HFF-Myc (cell line): ENCODE measurements at places on chromosomes 7 and 10.

DNA sequence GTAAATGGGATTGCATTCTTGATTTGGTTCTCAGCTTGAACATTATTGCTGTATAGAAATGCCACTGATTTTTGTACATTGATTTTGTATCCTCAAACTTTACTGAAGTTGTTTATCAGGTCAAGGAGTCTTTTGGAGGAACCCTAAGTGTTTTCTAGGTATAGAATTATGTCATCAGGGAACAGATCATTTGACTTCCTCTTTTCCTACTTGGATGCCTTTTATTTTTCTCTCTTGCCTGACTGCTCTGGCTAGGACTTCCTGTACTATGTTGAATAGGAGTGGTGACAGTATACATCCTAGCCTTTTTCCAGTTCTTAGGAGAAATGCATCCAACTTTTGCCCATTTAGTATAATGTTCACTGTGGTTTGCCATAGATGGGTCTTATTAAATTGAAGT lies 48.8 kb downstream of the ANXA8 start:
- DNase-seq: no peak

DNA sequence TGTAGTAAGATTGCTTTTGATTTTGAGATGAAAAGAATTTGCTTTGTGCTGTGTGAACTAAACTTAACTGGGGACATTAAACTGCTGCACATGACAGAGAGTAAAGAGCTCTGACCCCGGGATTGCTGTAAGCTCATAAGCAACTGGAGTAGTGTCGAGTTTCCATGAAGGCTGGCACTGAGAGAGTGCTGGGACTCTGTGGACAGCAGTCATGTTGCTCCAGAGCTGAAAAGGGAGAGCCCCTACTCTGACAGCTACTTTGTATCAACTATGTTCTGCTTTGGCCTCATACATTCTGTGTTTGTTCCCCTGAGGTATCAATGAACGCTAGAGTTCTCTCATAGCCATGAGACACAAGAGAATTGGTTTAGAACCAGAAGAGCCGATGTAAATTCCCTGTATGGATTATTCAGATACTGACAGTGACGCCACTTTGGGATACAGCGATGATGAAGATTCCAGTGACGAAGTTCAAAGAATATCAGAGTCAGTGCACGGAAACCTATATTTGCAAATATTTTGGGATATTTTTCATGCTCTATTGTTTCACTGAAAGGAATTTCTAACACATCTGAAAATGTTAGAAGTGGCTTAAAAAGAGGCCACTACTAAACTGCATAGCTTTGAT lies 185.9 kb upstream of the DKK1 start:
- no peak for DNase-seq

GRCh38 chr10:2124135-2124534 lies 386.8 kb upstream of the ADARB2 start:
- no peak for DNase-seq

DNA sequence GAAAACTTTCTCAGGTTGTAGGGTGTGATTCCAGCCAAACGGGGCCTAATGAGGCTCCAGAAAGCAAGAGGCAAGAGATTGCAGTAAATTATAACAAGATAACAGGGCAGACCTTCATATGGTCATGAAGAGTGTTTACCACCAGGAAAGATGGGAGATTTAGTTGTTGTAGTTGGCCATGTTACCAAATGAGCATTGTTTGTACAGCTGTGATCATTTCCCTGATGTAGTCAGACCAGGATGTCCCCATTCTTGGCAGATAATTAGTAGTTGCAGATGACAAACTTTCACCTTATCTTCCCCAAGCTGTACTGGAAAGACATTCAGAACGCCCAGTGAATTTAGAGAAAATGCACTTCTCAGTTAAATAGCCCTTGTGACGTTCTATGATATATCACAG lies 630.8 kb downstream of the ANKRD7 start:
- DNase-seq: no peak

DNA sequence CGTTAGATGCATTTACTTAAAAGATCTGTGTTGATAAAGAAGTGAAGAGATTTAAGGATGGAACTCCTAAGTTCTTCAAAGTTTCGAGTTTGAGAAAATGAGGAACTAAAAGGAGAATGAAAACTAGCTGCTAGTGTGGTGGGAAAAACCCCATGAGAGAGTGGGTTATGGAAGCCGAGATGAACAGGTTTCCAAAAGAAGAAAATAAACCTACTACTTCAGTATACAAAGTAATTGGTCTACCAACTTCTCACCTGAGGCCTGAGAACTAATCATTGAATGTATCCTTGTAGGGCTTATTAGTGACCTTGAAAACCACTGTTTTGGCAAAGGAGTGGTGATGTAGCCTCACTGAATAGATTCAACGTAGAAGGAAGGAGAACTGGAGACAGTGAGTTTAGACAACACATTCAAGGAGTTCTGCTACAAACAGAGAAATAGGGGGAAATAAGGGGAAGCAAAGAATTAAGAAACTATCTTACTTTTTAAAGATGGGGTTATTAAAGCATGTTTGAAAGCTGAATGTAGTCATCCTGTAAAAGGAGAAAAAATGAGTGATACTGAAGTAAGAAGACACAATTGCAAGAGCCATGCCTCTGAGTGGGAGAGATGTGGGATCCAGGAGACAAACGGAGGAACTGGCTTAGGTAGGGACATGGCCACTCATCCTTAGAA lies 50.8 kb downstream of the CH25H start:
- DNase-seq: no peak

GRCh38 chr10:24009736-24010135 lies 199.2 kb upstream of the KIAA1217 start:
- no peak for DNase-seq

GRCh38 chr7:124013306-124013705 lies 19.6 kb downstream of the TMEM229A start:
- no peak for DNase-seq

DNA sequence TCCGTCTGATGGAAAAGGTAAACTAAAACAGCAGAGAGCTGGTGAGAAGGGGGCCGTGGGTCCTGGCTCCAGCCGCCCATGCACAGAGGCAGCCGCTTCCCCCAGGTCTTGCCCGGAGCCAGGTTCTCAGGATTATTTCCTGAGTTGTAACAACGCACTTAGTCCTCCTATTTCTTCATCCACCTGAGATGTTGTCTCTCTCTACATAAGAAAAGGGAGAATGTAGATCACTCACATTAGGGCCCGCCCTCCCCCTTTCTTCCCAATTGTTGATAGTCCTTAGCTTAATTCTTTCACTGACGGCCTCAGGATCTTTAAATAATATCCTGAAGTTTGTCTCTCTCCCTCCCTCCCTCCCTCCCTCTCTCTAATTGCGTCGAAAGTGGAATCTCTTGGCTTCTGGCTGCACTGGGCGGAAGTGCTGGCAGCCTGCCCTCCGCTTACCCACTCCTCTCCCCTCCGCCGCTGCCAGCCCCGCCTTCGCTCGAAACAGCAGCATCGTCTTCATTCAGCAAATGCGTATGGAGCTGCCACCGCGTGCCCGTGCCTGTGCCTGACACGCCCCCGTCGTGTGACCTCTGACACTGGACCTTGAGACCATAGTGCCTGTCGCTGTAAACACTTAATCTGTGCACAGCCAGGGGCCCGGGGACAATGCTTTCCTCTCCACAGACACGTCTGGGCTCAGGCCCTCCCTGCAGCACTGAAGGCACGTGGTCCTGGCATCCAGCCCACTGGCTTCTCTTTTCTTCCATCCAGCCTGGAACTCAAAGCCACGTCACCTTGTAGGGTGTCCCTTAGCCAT lies 174.5 kb upstream of the PPP2R2D start:
- no peak for DNase-seq

- DNase-seq: peak; percentile 47
Measured at GRCh38 chr7:110943701-110944345, 147.1 kb upstream of the LRRN3 start.

DNA sequence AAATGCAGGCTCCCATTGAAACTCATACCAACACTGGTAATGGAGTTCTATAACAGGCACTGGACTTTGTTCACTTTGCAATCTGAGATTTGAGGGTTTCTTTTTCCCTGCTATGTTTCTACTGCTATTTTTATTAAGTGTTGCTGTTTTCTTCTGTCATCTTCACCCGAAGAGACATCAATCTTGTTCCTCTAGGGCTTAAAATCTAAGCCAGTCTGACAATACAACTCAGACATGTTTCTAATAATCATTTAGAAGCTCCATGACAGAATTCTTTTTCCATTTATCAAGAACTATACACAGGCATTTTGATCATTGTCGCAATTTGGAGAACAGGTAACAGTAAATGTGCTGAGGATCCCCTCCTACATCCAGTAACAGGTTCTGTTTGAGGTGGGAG lies 98.5 kb upstream of the GNAI1 start:
- no peak for DNase-seq

- no peak for DNase-seq
Measured at GRCh38 chr10:114334301-114334700, 70.0 kb downstream of the AFAP1L2 start.

GRCh38 chr10:50422259-50422658 lies 170.9 kb upstream of the ASAH2 start:
- DNase-seq: no peak

DNA sequence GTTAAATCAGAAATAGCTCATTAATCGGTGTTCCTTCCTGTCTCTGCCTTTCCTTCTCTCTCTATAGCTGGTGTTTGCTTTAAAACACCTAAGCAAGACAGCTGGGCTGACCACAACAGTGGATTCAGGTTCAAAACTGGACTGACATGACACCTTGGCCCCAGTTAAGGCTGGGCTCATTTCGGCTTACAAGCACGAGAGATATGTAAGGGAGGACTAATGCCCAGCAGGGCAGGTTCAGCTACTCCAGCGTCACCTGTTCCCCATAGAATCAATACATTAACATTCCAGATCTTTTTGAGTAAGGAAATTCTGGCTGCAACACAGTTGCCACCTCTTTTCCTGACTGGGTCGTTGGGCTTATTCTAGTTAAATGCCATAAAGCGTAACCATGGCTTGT lies 323.0 kb upstream of the AOAH start:
- no peak for DNase-seq

DNA sequence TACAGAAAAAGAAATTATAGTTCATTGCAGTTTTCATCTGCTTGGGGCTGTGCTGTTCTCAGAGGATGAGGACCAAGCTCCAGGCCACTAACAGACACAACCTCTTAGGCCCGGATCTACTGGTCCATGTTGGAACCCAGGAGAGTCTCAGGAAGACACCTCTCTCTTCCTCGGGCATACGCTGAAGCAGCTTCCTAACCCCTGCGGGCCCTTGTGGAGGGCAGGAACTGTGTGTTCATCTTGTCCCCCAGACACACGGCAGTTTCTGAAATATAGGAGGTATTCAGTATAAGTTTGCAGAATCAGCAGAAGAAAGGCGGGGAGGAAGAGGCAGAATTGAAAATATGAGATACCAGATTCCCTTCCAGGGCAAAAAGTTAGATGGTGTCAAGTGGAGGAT lies 78.4 kb downstream of the EEPD1 start:
- DNase-seq: no peak

DNA sequence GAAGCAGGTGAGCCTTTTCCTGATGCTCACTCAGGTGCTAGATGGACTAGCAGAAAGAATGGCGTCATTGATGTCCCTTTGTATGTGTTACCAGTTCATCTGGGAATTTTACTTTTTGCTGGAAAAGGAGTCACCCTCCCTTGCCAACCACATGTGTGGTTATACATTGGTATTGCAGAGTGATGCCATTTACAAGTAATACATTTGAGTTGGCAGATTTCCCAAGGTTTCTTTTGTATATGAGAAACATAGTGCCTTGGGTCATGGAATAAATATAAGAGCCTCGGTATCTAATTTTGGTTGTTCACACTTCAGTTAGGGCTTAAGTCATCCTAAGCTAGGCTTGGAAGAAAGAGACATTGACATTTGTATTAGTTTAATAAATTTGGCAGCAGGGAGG lies 10.4 kb upstream of the ATXN7L1 start:
- DNase-seq: no peak

DNA sequence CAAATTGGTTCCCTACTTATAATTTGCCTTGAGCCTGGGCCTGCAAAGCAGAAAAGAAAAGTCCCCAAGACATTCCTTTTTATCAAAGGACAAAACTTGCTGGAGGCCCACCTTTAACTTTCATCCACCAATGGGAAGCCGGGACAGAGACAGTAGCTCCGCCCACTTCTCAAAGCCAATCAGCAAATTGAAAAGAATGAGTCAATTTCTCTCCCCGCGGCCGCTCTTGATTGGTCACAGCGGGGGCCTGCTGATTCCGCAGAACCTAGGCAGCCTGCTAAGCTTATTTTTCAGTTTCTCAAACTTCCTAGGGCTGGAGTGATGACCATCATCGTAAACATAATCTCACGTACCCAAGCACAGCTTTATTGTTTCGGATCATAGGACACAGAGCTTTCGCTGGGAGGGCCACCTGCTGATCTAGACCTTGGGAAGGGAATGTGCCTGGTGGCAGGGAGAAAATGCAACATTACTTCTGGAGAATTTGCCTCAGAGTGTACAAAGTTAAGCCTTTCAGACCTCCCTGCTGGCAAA lies at the start of gene SLC13A4:
TSS of gene SLC13A4 (minus strand) at position 51 of the 534 bp plus-strand sequence. CDS start 690 bp downstream, outside the sequence.
- no peak for DNase-seq

- DNase-seq: no peak
Measured at GRCh38 chr10:27481486-27481885, 22.6 kb upstream of the RAB18 start.

DNA sequence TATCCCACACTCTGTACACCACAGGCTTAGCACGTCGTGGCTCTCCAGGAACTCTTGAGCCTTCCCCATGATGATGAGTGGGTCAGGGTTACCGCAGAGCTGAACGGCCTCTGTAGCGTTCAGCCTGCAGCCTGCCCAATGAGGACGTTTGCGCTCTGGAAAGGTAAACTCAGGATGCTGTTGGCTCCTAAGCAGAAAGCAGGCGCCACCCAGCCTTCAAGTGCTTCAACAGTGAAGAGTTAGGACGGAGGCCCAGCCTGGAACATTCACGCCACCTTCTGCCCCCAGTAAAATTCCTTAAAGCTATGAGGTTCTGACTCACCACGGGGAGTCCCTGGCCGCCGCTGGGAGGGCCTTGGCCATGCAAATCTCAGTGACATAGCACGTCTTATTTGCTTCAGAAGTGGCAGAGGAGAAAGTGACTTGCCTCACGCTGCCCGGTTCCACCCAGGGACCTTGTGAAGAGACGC lies 161.5 kb upstream of the SH2B2 start:
- DNase-seq: peak; percentile 54

- DNase-seq: no peak
Measured at GRCh38 chr7:86282014-86282682, 361.6 kb upstream of the GRM3 start.

DNA sequence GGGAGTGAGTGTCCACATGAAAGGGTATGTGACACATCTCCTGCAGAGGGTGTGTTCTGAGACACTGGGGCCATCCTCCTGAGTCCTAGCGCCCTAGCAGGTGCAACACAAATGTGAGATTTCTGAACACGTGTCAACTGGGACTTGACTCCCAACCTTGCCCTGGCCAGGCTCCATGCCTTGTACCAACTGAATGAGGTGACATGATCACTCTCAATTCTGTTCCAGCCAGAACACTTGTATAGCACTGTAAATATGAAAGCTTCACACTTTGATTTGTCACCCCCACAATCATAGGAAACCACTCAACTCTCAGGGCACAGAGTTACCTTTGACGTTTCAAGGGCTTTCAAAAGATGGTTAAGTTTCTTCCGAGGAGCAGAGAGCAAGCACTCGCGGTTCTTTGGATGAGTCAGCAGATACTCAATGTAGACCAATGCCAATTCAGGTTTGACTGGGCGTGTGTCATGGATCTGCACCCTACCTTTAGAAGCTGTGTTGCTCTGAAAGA lies 48.6 kb downstream of the NCAPG2 start:
- DNase-seq: no peak
